KBM-7 (cell line): ENCODE measurements at places on chromosomes 13 and 19.
A peak's percentile ranks its signal among the peaks of the same experiment; 100 is the strongest.

GRCh38 chr13:35356572-35356971 lies 119.9 kb downstream of the MAB21L1 start:
- peak; percentile 85 for DNase-seq

DNA sequence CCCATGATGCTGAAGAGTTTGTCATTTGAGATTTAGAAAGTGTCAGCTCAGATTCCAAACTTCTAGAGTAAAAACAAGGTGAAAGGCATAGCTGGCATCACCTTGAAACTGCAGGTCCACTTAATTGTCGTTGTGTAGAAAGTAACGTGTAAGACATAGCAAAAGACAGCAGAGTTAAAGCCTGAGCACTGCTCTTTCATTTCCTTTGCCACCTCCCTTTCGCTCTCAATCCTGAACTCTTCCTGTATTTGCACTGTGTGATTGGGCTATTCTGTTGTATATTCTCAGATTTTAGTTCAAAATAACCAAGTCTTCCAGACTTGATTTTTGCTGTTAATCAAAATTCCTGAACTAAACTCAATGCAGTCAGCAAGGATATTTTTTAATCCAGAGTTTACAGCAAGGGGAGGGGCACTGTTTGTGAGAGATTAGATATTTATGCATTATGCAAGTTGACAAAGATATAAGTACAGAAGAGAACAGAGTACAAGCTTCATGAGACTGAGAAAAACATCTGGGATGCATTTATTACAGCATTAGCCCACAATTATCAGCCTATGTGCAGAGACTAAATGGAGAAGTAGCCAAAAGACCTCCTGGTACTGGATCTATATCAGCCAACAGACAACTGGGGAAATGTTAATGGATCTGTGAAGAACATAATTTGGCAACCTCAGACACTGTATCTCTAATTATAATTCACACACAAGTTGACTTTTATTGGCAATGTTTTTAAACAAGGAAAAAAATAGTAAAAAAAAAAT lies 328.6 kb downstream of the SUCLA2 start:
- DNase-seq: no peak

- DNase-seq: peak; percentile 100
Measured at GRCh38 chr19:8389891-8390616, at the start of gene RAB11B. RAB11B (plus strand) TSS chr19:8390360; CDS start chr19:8390417, 57 bp downstream.

DNA sequence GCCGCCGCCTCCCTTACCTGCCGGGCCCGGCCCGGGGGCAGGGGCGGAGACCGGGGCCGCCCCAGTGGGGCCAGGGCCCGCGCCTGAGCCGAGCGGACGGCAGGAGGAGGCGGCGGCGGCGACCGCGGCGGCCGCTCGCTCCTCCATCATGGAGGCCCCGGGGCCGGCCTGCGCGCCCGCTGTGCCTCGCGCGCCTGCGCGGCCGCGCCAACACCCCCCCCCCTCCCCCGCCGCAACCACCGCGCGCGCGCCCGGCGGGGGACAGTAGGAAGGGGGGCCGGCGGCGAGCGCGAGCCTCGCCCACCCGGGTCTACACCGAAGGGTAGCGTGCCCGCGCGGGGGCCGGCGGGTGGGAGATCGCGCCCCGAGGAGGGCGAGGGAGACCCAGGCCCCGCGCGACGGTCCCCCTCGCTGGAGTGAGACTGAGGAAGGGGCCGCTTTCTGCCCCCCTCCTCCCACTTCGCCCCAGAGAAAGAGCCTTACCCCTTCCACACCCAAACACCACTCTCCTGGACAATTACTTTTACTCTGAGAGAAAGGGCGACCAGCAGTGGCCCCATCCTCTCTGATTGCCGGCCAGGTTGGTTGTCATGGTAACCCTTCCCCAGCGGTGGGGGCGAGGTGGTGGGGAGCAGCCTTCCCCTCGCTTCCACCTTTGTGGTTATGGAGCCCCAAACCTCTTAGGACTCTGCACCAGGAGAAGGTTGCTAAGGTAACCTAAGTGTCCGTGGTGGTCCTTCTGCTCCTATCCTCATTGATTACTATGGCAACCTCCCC lies at the start of gene STRN4:
STRN4 (minus strand) TSS at position 170 of the 777 bp plus-strand sequence; CDS start at position 150, 20 bp downstream.
- no peak for DNase-seq

DNA sequence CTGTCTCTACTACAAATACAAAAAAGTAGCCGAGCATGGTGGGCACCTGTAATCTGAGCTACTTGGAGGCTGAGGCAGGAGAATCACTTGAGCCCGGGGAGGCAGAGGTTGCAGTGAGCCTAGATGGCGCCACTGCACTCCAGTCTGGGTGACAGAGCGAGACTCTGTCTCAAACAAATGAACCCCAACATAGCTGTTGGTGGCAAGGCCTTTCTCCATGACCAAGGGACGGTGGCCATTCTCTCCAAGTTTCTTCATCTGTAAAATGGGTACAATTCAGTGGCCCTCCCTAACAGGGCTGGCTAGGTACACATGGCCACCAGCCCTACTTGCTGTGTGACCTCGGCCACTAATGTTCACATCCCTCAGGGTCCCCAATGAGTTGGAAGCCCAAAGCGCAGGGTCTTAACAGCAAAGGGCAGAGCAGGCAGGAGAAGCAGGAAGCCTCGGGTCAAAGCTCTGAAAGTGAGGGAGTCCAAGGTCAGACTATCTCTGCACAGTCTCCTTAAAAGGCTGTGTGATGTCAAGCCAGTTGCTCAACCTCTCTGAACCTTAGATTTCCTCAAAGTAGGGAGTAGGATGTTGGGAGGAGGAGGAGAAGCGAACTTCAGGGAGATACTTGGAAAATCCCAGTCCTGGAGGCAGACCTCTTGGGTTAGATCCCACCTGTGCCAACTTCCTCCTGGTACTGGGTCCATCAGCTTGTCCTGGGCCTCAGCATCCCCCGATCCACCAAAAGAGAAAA lies 2.7 kb downstream of the JUND start:
- peak; percentile 49 for DNase-seq

DNA sequence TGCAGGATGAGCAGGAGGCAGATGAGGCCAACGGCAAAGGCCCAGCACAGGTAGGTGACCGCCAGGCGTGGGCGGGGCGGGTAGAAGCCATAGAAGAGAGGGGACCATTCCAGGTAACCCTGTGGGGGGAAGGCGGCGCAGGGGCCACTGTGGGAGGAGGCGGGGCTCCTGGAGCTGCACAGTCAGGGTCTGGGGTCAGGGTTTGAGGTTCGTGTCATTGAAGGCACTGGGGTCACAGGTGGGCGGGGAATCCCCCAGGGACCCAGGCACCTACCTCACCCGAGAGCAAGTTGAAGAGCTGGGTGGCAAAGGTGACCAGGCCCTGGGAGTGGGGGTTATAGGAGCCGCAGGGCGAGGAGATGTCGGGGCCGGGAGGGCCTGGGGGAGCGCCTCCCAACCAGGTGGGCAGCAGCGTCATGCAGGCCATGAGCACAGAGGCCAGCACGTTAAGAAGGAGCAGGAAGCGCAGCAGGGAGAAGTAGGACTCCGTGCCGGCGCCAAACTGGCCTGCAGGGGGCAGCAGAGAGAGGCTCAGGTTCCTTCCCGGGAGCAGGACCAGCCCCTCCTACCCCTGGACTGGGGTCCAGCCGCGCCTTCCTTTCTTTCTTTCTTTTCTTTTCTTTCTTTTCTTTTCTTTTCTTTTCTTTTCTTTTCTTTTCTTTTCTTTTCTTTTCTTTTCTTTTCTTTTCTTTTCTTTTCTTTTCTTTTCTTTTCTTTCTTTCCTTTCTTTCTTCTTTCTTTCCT lies 4.6 kb downstream of the TMC4 start:
- peak; percentile 93 for DNase-seq

DNA sequence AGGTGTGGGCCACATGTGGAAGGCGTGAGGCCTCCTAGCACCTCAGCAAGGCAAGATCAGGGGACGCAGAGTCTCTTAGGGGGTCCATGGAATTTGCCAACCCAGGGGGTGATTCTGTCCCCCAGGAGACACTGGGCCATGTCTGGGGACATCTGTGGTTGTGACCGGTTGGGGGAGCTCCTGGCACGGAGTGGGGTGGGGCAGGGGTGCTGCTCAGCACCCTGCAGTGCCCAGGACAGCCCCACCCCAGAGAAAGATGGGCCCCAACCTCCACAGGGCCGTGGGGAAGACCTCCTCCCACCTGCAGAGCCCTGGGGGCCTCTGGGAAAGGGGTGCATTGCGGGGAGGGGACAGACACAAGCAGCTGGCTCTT lies 4.0 kb downstream of the MKNK2 start:
- DNase-seq: no peak

- DNase-seq: no peak
Measured at GRCh38 chr13:50509771-50510441, 333.6 kb downstream of the DLEU7 start.

- DNase-seq: peak; percentile 46
Measured at GRCh38 chr19:11737964-11738745, 591 bp downstream of the ZNF823 start.

- DNase-seq: peak; percentile 92
Measured at GRCh38 chr19:2474232-2475017, 1.5 kb upstream of the GADD45B start.

DNA sequence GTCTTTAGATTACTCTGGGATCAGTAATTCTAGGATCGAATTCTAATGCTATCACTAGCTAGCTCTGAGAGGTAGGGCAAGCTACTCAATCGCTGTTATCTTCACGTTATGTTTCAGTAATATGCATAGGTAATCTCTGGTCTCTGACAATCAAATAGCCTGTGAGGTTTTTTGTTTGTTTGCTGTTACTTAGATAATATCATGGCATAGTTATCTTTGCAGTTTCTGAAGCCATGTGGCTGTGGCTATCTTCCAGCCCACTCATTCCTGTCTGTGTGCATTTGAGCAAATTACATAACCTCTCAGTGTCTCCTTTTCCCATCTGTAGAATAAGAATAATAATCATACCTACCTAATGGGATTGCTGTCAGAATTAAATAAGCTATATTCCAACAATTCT lies 330.2 kb downstream of the PCDH9 start:
- no peak for DNase-seq

- peak; percentile 33 for DNase-seq
Measured at GRCh38 chr13:57631596-57632275, at the start of gene PCDH17. PCDH17 (plus strand) TSS chr13:57631744; CDS start chr13:57632547, 803 bp downstream.

- peak; percentile 15 for DNase-seq
Measured at GRCh38 chr13:99307648-99308339, 595 bp upstream of the GPR183 start.

- no peak for DNase-seq
Measured at GRCh38 chr13:21333186-21333585, 125.9 kb downstream of the ZDHHC20 start.

GRCh38 chr19:38445362-38445761 lies 11.9 kb downstream of the RYR1 start:
- DNase-seq: no peak

- DNase-seq: peak; percentile 76
Measured at GRCh38 chr19:15866636-15867035, 31.2 kb downstream of the CYP4F2 start.

DNA sequence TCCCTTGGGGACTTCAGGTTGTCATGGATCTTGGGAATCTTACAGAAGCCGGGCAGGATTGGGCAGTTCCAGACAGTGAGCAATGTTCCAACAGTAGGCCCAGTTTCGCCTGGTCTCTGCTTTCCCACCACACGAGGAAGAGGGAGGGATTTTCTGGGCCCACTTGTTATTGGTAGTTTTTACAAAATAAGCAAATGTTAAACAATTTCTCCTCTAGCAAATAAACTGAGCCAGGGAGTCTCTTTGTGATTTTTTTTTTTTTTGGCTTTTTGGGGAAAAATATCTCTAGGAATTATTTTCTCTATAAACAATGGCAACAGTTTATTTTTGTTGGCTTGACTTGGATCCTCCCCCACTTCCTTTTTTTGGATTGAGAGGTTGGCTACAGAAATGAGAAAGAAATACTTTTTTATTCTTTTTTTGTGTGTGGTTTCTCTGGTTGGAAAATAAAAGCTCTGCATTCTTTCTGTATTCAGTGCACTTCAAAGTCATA lies 89.3 kb downstream of the TM9SF2 start:
- DNase-seq: peak; percentile 50

- DNase-seq: no peak
Measured at GRCh38 chr13:79549355-79550106, 68.6 kb downstream of the NDFIP2 start.

DNA sequence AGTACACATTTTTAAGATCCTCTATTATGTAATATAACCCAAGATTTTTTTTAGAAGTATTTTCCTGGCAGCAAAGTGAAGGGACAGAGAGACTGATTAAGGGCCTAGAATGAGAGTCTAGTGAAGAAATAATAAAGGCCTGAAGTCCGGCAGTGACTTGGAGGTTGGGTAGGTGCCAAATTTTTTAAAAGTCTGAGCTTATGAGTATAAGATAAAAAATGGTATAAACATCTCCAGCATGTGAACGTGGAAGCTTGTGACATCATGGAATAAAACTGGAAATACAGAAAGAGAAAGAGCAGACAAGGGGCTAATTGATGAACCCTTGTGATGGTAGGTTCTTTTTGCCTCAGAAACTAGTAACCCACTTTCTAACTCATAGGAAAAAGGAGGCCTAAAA lies 174.6 kb downstream of the SUCLA2 start:
- no peak for DNase-seq

DNA sequence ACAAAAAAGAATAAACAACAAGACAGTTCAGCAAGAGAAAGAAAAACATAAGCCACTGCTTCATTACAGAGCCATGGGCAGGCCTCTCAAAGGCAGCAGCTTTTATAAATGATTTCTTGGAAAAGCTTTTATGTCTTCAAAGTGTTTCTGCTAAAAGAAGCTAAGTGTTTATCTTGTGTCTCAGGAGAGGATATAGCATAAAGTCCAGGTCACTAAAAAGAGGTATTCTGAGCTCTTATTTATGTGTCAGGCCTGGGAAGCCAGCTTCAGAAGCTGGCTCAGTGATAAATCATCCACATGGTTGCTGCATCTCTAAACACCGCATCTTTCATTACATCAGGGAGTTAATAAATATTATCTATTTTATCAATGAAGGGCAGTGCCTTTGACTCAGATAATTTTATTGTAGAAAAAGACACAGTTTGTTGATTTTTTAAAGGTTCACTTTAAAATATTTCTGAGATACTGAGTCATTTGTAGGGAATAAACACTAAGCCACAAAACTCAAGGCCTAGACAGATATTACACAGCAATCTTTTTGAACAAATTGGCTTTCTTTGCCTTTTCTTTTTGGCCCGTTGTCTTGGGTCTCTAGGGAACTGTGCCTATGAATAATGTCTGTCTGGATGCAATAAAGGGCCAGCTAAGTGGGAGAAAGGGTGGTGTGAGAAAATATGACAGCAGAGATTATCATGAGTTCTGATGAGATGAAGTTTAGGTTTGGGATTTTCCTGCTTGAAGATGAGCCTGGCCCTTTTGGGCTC lies 1086.6 kb downstream of the UQCRFS1 start:
- DNase-seq: no peak
